B cell (primary cell): ENCODE measurements at places on chromosomes 16 and 17.

- no peak overlapping the region for H3K4me3 ChIP-seq
- H3K36me3 ChIP-seq, result no peaks in the 10 kb centered on the region
- H3K27me3 ChIP-seq, result peaks cover 20% of the 10 kb centered on the region
- H3K27ac ChIP-seq, result no peak overlapping the region
- H3K4me1 ChIP-seq, result peaks cover 4% of the 10 kb centered on the region
These were observed 38.5 kb downstream of the TMEM235 start for GRCh38 chr17:78269955-78270381.

DNA sequence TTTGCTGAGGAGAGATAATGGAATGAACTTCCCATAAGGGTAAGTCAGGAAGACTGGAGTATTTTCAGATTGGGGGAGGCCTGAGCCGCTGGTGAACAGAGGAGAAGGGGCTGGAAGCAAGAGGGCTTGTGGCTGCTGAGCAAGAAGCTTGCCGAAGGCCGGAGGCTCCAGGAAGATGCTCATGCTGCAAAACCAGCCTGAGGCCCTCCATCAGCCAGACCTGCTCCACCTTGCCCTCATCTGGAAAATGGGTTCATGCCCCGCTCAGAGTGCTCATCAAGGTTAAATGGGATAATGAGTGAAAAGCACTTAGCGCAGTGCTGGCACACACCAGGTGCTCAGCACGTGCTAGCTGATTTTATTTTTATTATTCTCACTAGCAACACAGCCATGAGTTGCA, 5.5 kb upstream of the ASGR1 start:
- no peak overlapping the region for H3K4me3 ChIP-seq
- no peaks in the 10 kb centered on the region for H3K4me1 ChIP-seq
- DNase-seq, result no peak
- no peaks in the 10 kb centered on the region for H3K27me3 ChIP-seq
- no peaks in the 10 kb centered on the region for H3K36me3 ChIP-seq
- H3K27ac ChIP-seq, result no peak overlapping the region

DNA sequence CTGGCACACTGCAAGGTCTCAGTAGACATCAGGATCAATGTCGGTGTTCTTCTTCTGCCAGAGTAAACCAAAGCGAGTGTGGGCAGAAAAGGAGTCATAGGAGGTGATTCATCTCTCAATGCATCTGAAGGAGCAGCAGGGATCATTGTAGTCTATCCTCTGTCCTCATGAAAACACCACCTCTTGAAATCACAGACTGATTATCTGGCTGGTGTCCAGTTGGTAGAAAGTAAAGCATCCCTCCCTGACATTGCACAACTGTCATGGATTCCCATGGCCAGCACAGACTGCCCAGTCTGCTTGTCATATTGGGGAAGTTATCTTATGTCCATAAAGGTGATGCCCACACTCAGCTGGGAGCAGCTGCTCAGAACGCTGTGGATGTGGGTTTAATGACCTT, 74.1 kb downstream of the ABCC12 start:
- H3K27ac ChIP-seq, result no peak overlapping the region
- H3K36me3 ChIP-seq, result no peaks in the 10 kb centered on the region
- H3K27me3 ChIP-seq, result peaks cover 6% of the 10 kb centered on the region

DNA sequence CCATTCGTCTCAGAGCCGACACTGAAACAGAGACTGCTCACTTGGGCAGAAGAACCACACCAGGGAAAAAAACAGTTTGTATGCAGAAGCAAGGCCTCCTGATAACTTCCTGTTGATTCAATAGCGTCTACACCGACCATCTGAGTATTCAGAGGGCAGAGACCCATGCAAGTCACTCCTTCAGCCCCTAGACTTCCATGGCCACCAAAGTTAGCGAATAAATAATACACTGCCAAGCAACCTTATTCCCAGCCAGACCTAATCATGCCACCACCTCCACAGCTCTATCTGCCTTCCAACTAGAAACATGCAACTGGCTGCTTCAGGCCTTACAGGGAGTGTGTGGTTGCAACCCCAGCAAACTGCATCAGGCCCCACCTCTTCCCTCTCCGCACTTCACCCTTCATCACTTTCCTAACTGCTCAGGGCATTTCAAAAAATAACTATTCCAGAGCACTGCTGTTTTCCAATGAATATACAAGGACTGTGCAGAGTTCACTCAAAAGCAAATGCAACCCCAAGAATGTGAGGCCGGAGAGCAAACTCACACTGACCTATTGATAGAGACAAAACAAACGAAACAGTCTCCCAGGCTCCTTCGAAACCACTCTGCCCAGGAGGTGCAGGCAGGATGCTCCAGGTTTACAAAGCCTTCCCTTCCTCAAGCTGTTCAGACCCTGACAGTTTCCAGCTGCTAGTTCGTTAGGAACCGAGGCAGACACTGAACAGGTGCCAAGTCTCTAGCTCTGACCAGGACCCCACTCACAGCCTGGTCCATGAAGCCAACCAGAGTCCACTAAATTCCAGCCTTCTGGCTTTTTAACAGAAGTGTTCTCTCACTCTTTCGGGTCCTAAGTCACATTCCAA, 3.6 kb downstream of the USP7 start:
- H3K36me3 ChIP-seq, result no peaks in the 10 kb centered on the region
- H3K27ac ChIP-seq, result peak overlapping the region; percentile 89
- H3K4me3 ChIP-seq, result peak overlapping the region; percentile 32

DNA sequence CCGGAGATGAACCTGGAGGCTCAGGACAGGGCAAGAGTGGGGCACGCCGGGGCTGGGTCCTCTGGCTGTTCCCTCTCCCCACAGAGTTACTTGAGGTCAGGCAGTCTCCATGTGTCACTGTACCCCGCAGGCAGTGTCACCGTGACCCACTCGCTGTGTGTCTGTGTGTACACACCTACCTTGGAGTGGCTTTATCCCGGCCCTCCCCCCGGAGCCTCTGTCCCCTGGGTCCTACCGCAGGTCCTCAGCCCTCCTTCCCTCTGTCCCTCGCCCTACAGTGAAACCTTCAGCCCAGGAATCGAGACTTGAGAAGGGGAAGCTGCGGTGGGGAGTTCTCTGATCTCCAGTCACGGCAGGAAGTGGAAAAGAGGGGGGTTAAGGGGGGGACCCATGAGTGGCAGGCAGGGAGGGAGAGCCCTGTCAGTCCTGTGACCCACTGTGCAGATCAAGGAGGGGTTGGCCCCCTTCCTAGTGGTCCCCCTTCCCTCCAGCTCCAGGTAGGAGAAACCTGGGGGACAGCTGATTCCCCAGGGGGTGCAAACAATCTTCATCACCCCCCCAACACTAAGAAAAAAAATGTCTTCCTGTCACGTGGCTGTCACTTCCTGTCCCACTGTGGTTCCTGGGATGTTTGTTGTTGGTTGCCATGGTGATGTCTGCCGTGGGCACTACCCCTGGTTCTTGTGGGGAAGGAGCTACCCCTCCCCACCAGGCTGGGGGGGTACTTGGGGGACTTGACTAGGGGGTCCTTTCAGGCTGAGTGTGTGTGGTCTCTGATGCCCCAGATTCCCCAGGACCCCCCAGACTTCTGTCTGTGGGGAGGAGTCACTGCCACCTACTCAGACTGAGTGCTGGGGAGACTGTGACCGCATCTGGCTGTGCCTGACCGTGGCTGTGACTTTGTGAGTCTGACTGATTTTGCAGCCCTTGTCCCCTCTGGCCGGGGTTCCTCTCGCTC, 13.7 kb downstream of the RARA start:
- no peaks in the 10 kb centered on the region for H3K27me3 ChIP-seq
- peak overlapping the region; percentile 96 for H3K27ac ChIP-seq
- peak; percentile 99 for DNase-seq
- peaks cover 94% of the 10 kb centered on the region for H3K4me1 ChIP-seq

DNA sequence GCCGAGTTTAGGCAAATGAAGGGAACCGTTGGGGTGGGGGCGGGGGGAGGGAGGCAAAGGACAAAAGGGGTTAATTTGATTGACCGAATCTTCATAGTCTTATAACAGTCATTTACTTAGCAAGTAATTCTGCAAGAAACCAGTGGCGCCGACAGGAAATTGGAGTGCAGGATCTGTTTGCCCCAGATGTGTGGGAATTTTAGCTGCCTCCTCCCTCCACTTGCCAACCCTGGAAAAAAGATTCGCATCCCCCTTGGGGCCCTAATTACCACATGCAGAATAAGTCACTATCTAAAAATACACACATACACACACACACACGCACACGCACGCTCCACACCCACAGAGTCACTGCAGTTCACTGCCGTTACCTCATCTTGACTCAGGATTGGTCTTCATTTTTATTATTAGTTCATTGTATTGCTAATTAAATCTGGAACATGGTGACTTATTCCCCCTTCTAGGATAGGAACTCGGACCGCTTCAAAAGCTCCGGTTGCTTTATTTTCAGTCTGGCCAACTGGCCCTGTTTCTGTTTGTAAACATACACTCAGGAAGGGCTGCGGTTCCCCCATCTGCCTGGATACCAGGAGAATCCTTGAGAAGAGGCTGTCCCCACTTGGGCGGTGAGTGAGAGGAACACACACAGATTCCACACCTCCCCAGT, 241.6 kb upstream of the SALL1 start:
- no peaks in the 10 kb centered on the region for H3K36me3 ChIP-seq
- H3K4me1 ChIP-seq, result no peaks in the 10 kb centered on the region
- no peak overlapping the region for H3K4me3 ChIP-seq
- DNase-seq, result no peak

DNA sequence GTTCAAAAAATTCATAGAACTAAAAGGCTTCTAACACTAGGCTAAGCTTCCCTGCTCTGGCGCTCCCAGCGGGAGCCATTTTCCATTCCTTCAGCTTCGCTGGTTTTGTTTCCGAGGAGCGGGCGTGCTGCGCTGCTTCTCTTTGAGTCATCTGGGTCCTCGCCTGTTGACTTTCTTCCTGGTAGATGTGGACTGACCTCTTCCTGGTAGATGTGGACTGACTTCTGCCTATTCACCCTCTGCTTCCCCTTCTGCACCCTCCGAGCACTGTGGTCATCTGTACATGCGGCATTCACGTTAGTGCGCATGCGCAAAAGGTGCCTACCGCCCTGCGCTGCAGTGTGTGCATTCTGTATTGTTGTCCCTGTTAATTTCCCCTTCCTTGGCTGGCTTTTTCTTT, 40.8 kb upstream of the SEC14L1 start:
- H3K27ac ChIP-seq, result no peak overlapping the region
- H3K4me3 ChIP-seq, result no peak overlapping the region
- H3K36me3 ChIP-seq, result peaks cover 29% of the 10 kb centered on the region
- peaks cover 9% of the 10 kb centered on the region for H3K4me1 ChIP-seq

- DNase-seq, result no peak
- H3K4me3 ChIP-seq, result no peak overlapping the region
- H3K27ac ChIP-seq, result no peak overlapping the region
- no peaks in the 10 kb centered on the region for H3K36me3 ChIP-seq
These were observed 1.4 kb upstream of the STH start for GRCh38 chr17:45997624-45998023.

GRCh38 chr17:17685775-17686291, 4.6 kb downstream of the RAI1 start:
- H3K36me3 ChIP-seq, result no peaks in the 10 kb centered on the region
- peaks cover 17% of the 10 kb centered on the region for H3K4me1 ChIP-seq
- no peaks in the 10 kb centered on the region for H3K27me3 ChIP-seq
- no peak overlapping the region for H3K27ac ChIP-seq
- H3K4me3 ChIP-seq, result no peak overlapping the region

GRCh38 chr17:17139972-17140589, 66.1 kb downstream of the PLD6 start:
- no peak for DNase-seq
- peaks cover 89% of the 10 kb centered on the region for H3K36me3 ChIP-seq
- no peaks in the 10 kb centered on the region for H3K27me3 ChIP-seq

- H3K27me3 ChIP-seq, result no peaks in the 10 kb centered on the region
- peaks cover 18% of the 10 kb centered on the region for H3K4me1 ChIP-seq
- DNase-seq, result no peak
- H3K36me3 ChIP-seq, result no peaks in the 10 kb centered on the region
- H3K27ac ChIP-seq, result no peak overlapping the region
- H3K4me3 ChIP-seq, result no peak overlapping the region
These were observed 7.1 kb upstream of the MPP2 start for GRCh38 chr17:43914451-43914850.

DNA sequence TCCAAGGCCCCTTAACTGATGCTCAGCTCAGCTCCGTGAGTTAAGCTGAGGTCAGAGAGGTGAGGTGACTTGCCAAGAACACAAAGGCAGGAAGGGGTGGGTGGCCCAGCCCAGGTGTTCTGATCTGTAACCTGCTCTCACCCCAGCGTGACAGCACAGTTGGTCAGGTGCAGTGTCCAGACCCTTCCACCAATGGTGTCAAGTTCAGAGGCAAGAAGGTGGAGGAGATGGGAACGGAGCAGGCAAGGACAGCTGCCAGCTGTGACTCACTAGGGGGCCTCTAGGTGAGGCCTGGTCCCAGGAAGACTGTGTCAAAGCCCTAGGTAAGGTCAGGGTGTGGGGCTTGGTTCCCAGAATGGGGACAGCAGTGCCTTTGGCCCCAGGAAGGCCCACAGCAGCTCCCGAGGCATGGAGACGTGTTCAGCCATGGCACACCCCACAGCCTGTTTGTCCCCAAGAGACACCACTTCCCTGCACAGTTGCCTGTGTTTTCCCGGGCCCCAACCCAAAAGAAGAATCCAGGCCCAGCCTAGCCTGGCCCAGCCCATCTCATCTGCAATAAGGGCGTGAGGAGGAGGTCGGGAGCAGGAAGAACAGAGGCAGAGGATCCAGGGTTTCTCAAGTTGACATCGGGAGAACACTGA, 7.2 kb downstream of the WFIKKN2 start:
- H3K4me1 ChIP-seq, result no peaks in the 10 kb centered on the region
- no peak for DNase-seq
- no peaks in the 10 kb centered on the region for H3K36me3 ChIP-seq
- H3K27me3 ChIP-seq, result no peaks in the 10 kb centered on the region
- H3K27ac ChIP-seq, result no peak overlapping the region

- H3K4me1 ChIP-seq, result peaks cover 8% of the 10 kb centered on the region
- no peaks in the 10 kb centered on the region for H3K27me3 ChIP-seq
- no peak overlapping the region for H3K27ac ChIP-seq
These were observed 57.4 kb upstream of the GRIN2A start for GRCh38 chr16:10239640-10240039.

GRCh38 chr17:71740866-71741265, 380.0 kb upstream of the SOX9 start:
- no peak overlapping the region for H3K4me3 ChIP-seq
- H3K27ac ChIP-seq, result no peak overlapping the region
- no peaks in the 10 kb centered on the region for H3K4me1 ChIP-seq
- no peak for DNase-seq

DNA sequence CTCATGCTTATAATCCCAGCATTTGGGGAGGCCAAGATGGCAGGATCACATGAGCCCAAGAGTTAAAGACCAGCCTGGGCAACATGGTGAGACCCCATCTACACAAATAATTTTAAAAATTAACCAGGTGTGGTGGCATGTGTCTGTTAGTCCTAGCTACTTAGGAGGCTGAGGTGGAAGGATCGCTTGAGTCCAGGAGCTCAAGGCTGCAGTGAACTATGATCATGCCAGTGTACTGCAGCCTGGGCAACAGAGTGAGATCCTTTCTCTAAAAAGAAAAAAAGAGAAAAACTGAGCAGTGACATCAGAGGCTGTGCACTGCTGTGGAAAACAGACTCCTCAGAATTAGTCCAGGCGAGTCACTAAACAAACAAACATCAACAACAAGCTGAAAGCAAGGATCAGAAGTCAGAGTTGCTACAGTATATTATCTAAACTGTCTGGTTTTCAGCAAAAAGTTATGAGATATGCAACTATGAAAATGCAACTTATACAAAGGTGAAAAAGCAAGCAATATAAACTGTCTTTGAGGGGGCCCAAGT, 39.3 kb downstream of the CBFB start:
- no peak overlapping the region for H3K27ac ChIP-seq
- no peaks in the 10 kb centered on the region for H3K27me3 ChIP-seq
- peaks cover 3% of the 10 kb centered on the region for H3K4me1 ChIP-seq
- H3K36me3 ChIP-seq, result peaks cover 33% of the 10 kb centered on the region

GRCh38 chr16:58157951-58158540, 28.9 kb upstream of the CFAP20 start:
- H3K4me3 ChIP-seq, result no peak overlapping the region
- no peak for DNase-seq
- no peaks in the 10 kb centered on the region for H3K4me1 ChIP-seq
- no peaks in the 10 kb centered on the region for H3K27me3 ChIP-seq
- H3K36me3 ChIP-seq, result peaks cover 29% of the 10 kb centered on the region
